Naive thymus-derived CD8-positive, alpha-beta T cell (primary cell): ENCODE measurements at places on chromosomes 11 and 22.

DNA sequence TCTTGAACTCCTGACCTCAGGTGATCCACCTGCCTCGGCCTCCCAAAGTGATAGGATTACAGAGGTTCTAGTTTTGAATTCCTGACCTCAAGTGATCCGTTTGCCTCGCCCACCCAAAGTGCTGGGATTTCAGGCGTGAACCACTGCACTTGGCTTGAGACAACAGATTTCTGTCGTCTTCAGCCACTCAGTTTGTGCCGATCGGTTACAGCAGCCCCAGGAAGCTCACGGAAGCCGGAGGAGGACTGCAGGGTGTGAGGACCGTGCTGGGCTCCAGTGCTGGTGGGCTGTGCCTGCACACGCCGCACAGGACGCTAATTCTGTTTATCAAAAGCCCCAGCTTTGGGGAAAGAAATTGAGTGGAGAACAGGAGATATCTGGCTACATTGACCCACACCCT, 82.0 kb downstream of the CELSR1 start:
- DNase-seq: no peak

DNA sequence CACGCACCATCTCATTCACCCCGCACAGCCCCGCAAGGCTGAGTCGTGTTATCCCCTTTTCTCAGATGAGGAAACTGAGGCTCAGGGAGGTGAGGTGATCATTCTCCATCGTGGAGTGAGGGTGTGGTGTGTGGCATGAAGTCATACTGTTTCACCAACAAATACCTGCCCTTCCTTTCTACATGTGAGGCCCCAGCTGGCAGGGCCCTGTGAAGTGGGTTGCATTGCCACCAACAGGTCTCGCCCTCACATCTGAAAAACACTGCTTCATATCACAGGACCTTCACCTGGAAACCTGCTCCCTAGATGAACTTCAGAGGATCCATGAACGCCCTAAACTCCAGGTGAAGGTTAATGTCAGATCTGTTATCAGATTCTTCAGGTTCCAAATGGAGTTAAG, 4.3 kb downstream of the SSTR3 start:
- no peak for DNase-seq

- no peak for DNase-seq
Measured at GRCh38 chr22:37146507-37147180, 3.1 kb downstream of the IL2RB start.

DNA sequence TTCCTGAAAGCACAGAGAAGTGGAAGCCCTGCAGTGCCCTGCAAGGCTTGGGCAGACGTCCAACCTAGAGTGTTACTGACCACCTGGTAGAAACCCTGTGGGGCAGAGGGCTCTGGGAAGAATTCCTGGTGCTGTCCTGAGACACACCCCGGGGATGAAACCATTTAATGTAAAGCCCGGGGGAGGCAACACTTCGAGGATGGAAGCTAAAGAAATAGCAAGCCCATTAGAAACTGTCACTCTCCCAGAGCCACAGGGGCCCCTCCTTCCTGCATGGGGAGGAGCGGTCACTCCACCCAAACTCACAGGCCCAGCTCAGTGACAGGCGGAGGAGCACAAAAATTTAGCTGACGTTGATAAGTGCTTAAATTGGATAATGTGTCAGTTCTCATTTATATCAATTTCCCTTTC, 57.6 kb downstream of the NRXN2 start:
- no peak for DNase-seq

- no peak for DNase-seq
Measured at GRCh38 chr22:40510631-40511364, 125.7 kb downstream of the MRTFA start.

DNA sequence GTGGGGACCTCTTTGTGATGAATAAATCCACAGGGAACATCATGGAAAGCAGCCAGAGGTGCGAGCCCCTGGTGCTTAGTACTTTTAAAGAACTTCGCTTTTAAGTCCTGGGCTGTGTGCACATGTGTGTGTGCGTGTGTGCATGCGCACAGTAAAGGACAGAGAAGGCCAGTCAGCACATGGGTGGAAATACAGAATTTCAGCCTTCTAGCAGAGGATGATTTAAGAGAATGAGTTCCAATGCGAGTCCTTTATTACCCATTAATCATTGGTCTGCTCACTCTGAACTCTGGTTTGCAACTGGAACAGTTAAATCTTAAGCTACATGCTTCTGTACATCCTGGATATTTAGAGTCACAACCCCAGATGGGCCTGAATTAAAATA, 18.9 kb downstream of the TEAD1 start:
- DNase-seq: no peak

DNA sequence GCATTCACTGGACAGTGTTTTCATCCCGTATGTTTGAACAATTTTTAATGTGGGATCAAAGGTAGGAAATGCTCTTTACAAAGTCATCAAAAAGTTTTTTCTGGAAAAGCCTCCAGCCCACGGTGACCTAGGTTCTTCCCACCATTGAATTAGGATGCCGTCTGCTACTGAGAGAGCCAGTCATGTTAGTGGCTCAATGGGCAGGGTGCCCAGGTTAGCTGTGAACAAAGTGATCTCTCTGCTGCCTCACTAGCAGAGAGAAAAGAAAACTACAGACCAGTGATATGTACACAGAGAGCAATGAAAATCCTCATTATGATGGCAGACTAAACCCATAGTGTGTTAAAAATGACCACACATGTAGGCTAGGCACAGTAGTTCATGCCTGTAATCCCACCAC, 32.4 kb downstream of the KCNQ1 start:
- DNase-seq: no peak

DNA sequence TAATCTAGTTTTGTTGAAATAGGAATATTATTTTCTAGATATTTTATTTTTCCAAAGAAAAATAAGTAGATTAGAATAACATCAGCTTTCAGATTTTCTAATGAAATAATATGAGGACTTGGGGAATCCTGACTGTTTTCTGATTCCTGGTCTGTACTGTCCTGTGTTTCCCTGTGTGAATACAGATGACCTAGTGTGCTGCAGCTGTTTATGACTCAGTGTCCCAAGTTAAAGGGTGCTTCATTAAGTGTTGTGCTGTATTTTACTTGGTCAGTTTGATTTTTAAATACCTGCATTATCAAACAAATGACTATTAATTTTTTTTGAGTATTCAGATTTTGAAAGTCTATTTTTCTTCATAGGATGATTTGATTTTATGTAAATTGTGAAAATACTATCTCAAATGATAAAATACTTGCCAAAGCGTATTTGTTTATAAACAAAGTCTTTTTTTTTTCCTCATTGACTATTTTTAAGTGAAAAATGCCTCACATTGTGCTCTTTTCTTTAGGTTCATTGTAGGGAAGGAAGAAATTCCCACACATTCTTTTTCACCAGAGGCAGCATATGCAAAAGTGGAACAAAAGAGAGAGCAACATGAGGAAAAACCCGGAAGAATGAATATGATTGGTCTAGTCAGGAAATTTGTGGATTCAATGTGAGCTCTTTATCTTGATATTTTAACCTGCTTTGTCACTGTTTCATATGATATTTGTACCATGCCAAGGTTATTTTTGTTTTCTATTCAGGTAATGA, 264.2 kb downstream of the TMEM135 start:
- no peak for DNase-seq

GRCh38 chr11:64996710-64997380, at the start of gene BATF2:
TSS of gene BATF2 (minus strand) at chr11:64996971. CDS start at chr11:64996914, 57 bp downstream.
- DNase-seq: no peak

GRCh38 chr11:105297463-105297862, 157.9 kb upstream of the CARD18 start:
- no peak for DNase-seq

DNA sequence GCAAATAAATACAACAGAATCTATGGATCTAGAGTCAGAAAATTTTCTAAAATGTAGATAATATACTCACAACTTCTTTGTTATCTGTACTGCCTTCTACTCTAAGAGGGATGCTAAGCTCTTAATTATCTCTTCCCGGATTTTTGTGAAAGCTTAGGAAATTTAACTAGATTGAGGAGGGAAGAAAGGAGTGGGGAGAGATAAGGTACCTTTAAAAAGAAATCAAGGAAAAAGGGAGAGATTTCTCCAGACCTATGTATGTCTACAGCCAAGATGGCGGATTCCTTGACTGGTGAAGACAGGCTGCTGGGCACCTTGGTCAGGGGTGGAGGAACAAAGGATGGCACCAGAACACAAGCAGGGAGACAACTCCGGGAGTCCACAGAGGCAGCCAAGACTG, 23.0 kb downstream of the ZNF280B start:
- DNase-seq: no peak

DNA sequence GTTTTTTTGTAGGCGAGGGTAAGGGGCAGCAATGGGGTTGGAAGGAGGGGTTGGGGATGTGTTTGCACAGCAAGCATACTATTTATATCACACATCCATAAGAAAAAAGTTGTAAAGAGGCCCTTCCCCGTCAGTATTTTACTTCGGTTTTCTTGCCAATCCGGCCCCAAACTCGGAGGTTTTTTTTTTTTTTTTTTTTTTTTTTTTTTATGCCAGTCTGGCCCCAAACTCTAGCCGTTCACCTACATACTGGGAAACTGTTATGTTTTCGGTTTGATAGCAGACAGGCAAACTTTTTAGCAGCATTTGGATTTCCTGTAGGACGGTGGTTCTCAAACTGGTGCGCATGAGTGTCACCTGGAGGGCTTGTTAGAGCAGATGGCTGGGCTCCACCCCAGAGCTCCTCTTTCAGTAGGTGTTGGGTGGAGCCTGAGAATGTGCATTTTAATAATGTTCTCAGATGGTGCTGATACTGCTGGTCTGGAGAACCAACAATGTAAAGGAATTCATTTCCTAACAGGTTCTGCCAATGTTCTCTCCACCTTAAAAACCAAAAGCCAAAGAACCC, 76.5 kb upstream of the ZBED5 start:
- DNase-seq: no peak

DNA sequence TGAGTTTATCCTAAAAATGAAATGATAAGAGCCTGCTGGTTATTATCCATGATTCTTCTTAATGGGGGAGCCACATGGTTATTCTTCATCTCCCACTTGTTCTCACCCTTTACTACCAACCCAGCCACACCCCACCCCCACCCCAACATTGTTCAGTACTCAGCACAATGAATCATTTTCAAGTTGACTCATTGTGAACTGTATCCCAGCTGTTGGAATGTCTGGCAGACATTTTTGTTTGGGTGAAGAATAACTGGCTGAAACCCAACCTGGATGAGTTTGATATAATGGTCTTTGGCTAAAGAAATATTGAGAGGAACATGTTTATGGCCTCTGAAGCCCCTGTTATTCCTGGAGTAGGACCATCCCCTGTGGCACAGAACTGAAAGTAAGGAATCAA, 136.2 kb downstream of the ELP4 start:
- no peak for DNase-seq

GRCh38 chr11:62487738-62488551, 58.7 kb downstream of the AHNAK start:
- no peak for DNase-seq

DNA sequence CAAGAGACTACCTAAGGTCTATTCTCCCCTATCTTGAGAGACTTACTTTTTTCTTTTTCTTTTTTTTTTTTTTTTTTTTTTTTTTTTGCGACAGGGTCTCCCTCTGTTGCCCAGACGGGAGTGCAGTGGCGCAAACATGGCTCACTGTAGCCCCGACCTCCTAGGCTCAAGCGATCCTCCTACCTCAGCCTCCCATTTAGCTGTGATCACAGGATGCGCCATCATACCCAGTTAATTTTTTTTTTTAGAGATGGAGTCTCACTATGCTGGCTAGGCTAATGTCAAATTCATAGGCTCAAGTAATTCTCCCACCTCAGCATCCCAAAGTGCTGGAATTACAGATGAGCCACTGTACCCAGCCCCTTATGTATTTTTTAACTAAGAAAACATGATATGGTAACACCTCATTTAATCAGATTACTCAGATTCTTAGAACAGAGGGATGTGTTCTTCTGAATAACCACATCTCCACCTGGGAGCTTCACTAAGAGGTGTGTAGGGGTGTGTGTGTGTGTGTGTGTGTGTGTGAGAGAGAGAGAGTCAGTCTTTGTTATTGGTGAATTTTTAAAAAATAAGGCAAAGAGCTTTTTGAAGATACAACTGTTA, 102.9 kb downstream of the USP35 start:
- no peak for DNase-seq

DNA sequence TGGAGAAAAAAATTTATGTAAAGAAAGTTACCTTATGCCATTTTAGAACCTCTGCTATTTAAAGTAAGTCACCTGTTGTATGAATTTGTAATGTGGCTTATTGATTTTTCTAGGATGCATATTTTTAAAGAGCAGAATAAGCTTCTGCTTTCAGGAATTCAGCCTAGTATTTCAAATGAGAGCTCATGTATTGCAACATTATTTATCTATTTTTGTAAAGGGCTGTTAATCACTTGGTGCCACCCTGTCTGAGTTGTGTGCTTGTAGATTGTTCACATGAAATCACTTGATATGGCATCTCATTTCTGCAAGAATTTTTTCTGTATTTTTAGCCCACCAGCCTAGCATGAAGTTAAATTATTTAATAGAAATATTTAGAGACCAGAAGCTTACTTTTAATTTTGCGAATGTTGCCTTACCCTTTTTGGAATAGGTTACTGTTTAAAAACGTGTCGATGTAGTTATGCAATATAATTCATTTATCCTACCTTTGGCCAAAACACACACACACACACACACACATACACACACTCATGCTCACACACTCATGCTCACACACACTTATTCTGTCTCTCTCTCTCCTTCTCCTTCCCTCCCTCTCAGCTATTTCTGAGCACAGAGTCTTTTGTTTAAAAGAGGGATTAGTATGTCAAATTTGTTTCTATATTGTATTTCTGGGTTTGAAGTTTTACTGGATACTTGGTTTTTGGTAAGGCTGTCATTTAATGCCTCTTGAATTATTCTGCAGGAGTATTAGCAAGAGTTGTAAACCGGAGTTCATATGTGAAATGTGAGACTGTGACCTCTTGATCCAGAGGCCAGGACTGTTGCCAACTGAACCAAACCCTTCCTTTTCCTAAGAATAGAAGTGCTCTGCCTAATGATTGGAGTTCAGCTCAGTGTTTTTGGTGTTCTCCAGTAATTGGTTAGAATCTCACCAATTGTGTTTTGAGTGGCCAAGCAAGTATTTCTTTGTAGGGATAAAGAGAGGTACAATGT, 34.4 kb downstream of the YAP1 start:
- no peak for DNase-seq

GRCh38 chr11:72160319-72160718, 24.8 kb downstream of the FOLR3 start:
- DNase-seq: no peak

GRCh38 chr22:45285263-45286058, 712 bp downstream of the UPK3A start:
- DNase-seq: no peak

DNA sequence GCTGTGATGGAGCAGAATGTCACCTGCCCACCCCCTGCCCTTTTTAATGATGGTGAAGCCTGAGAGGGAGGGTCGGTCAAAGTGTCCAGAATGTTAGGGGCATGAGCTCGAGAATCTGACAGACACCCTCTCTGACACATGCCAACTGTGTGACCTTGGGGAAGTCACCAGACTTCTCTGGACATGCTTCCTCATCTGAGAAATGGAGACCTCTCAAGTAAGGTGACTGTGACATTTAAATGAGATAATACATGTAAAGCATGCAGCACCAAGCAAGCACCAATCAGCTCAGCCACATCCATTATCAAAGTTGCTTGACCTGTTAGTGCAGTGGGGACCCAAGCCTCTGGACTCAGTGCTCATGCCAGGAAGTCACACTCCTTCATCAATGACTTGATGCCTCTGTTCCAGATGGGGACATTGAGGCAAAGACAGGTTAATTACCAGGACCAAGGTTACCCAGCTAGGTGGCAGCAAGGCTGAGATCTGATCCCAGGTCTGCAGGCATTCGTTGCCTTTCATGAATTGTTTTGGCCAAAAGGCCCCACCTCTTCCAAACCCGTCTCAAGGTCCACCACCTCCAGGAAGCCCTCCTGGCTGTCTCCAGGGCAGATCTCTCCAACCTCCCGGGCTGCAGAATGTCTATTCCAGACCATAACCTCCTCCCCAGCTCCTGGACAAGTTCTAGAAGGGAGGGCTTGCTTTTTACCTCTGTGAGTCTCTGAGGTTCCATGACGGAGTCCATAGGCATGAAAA, 38.8 kb upstream of the SYT7 start:
- DNase-seq: no peak
